ENCODE measurements at places on chromosomes 5 and 9.

- DNase-seq: no peak
These were observed 10.1 kb upstream of the THBS4 start for GRCh38 chr5:80025069-80025468.

GRCh38 chr5:54669845-54670244 lies 152.3 kb downstream of the SNX18 start:
- DNase-seq: no peak

DNA sequence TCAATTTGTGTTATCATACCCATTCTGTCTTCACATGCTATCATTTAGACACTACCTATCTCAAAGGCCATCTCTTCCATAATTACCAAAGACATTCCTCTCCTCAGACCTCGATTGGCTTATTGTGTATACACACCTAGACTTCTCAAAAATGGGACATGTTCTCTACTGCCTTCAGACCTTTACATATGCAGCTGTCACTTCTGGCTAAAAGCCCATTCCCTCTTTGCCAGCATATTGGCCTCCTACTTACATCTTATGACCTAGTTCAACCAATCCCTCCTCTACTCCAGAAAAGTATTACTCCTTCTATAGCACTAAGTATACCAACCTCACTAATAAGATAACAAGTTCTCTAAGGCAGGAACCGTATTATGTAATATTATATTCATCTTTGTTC lies 84.4 kb downstream of the RAPGEF6 start:
- DNase-seq: no peak

DNA sequence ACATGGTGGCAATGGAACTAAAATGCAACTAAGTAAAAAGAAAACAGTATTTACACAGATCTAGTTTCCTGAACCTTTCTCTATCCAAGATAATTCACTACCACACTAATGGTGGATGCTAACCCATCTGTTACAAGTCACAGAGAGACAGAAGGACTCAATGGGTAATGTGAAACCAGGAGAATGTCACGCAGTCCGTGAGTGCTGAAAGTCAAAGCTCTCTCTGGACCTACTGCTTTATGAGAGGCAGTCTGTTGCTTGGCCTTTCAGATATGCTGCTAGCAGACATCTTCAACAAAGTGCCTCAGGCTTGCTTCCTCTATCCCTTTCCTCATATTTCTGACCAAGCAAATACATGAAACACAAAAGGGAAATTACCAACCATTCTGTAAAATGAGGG lies 69.0 kb upstream of the GLRX start:
- no peak for DNase-seq

GRCh38 chr9:132192728-132193127 lies 30.9 kb downstream of the NTNG2 start:
- DNase-seq: no peak

GRCh38 chr5:5467737-5468136 lies 45.3 kb downstream of the ICE1 start:
- peak; percentile 45 for DNase-seq

DNA sequence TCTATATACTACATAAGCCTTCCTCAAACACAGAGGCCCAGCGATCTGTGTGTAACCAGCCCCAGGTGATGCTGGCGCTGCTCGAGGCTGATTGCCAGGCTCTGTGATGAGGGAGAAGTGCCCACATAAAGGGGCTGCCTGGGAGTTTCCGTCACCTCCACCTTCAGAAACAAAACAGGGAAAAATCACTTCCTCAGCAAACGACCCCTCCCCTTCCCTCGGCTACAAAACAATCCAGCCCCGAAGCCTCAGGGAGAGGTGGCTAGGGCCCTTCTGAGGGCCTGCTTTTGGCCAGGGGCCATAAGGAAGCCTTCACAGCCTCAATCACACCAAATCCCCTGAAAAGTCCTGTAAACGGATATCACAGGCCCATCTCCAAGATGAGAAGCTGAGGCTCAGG lies 51.1 kb downstream of the DAP start:
- no peak for DNase-seq

DNA sequence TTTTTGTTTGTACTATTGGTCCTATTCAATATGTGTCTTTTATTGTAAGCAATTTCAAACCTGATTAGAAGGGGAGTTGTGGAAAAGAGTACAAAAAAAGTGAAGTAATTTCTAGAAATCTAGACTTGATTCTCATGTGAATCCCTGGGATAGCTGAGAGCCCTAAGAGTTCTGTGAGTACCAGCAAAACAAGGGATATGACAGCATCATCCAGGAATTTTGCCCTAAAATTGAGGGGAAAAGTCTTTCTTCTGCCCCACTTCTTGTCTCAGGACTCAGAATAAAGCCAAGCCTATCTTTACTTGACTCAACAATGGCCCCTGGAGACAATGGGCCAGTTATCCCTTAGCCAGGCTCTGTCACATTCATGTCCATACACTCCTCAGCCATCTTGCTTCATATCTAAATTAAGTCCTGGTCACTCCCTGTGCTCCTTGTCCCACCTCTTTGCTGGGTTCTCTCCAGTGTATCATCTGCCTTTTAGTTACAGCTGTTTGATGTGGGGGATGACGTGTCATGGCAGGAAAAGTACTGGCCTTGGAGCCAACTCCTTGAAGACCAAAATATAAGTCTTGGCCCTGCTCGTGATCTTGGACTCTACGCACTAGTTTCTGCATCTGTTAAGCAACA lies 81.2 kb downstream of the ADAMTS12 start:
- DNase-seq: no peak

DNA sequence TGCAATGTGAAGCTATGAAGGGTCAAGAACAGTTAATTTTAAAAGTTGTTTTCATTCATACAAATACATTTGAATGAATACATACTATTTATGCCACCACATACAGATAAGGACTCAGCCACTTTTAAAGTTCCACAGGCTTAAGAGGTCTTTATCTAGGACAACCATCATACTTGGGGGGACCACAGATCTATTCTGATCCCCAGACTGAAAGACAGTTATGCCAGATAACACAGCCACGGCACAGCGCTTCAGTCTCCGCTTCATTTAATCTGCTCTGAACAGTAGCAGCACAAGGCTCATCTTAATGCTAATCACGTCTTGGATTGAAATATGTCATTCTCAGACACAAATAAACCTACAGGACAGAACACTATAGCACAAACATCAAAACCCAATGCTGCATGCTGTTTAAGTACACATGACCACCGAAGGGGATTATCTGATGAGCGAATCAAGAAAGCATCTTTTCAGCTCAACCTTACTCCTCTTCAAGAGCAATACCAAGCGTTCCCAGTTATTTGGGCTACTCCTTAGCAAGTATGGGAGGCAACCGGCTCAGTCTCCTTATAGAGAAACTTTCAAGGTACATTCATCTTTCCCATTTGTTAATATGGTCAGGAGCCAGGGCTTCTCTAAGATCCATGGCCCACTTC lies 33.3 kb downstream of the PUM3 start:
- no peak for DNase-seq

- DNase-seq: no peak
These were observed 589.4 kb downstream of the NR2F1-AS1 start for GRCh38 chr5:92991581-92992067.

DNA sequence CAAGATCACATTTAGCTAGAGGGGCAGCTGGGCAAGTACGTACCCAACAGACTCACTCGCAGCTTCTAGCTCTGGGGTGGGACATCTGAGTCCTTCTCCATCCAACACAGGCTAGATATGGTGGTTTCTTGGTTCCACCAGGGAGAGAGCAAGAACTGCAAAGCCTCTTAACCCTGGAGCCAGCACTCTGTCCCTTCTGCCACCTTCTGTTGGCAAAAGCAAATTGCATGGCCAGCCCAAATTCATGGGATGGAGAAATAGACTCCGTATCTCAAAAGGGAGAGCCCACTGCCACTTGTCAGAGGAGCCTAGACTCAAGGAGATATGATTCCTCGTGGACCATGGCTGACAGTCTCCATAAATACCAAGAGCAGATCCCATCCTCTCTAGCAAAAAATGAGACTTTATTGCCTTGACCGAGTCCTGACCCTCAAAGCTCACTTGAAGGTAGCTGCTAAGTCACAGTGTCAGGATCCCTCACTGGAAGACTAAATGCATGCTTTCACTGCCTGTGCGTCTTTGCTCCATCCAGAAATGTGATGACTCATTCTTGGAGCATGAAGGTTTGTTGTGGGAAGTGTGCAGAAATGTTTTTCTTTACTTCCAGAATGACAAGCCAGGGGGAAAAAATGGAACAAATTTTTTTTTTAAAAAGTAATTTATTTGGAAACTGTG lies 28.8 kb upstream of the ROR2 start:
- DNase-seq: peak; percentile 21

GRCh38 chr9:880725-881124 lies 39.2 kb downstream of the DMRT1 start:
- DNase-seq: no peak

DNA sequence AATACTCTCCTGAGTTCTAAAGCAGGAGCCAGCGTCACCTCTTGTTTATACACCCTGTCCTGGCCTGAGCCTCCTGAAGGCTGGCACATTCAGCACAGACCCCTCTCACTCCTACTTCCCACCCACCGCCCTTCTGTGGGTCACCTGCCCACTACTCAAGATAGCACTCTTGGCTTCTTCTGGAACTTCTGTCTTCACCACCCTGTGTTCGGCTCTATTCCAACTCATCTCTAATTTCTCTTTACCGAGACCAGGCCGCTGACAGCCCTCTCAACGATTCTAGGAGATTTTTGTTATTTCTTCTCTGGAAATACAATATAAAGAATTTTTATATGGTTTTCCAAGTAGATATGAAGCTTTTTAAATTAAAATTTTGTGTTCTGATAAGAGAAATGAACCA lies 57.4 kb downstream of the IRF1 start:
- no peak for DNase-seq

GRCh38 chr5:172953776-172954675 lies 5.2 kb upstream of the RPL26L1 start:
- DNase-seq: no peak
